GDM1 (cell line): ENCODE measurements at places on chromosomes 5 and 9.

DNA sequence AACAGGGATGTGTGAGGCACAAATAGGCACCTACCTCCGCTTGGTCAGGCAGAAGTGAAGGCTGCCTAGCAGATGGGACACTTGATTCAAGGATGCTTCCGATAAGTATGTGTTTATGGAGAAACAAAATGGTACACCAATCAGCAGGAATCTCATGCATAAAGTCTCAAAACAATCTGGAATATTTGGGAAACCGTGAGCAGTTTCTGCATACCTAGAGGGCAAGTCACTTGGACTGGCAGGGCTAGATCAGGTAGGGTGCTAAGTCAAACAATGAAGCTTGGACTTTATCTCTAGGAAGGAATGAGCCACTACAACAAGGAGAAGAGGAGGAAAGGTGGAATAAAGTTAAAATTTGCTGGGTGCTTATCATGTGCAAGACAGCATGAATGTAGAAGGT, 5.5 kb downstream of the EPB41L4A start:
- no peak for DNase-seq

DNA sequence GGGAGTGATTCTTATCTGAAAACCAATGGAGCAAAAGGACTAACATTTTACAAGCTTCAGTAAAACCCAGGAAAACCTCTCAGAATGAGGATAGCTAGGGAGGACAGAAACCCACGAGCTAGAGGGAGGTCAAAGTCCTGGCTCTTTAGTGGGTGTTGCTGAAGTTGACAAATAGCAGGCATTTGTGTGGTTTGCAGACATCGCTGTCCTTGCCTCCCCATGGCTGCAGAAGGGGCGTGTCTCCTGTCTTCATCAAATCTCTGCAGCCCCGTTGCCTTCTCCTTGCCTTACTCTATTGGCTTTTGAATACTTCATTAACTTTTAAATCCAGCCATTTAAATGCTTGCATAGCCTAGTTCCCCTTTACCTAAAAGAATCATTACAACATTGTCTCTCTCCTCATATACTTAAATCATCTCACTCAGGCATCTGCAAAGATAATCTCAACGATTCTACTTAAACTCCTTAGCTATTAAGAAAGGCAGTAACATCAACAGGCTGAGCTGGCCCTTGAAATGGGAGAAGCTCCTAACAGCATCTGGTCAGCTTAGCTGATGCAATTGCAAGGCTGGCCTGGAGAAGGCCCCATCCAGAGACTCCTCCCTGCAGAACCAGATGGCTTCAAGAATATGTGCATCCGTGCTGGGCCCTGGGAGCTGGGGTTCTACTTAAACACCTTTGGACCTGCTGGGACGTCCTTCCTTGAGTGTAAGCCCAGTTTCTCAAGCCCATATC, 152.8 kb upstream of the TAS2R1 start:
- DNase-seq = no peak

DNA sequence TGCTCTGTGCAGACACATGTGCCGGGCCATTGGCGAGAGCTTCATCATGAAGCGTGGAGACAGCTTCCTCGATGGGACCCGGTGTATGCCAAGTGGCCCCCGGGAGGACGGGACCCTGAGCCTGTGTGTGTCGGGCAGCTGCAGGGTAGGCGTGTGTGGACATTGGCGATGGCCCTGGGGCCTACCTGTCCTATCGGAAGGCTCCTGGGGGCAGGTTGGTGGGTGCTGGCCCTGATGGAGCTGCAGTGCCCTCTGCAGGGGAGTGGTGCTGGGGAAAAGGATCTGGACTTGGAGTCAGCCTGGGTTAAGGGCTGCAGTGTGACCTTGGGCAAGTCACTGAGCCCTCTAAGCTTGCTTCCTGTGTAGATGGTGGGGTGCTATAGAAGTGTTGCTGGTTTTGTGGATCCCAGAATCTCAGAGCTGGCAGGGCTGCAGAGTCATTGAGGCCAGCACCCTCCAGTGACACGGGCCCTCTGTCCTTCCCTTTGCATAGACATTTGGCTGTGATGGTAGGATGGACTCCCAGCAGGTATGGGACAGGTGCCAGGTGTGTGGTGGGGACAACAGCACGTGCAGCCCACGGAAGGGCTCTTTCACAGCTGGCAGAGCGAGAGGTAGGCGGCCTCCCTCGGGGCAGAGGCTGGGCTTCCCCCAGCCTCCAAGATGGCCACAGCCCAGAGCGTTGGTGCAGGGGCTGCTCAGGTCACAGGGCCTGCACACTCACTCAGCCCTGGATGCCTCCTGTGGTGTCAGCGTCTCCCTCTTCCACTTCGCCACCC, 15.8 kb downstream of the ADAMTS13 start:
- DNase-seq = no peak

DNA sequence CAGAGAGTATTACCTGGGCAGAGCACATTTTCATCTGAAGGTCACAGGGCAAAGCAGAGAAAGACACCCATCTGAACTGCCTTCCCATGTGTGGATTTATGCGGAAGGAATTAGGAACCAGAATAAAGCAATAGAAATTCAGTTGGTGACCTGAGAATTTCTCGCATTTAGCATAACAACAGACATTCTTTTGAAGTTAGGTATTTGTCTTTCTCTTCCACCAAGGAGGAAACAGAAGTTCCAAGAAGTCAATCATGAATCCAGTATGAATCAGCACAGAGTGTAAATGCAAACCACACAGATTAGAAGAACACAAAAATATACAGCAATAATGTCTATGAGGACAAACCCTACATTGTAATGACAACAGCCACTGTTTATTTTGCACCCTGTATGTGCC, 515.2 kb upstream of the BRINP1 start:
- no peak for DNase-seq

DNA sequence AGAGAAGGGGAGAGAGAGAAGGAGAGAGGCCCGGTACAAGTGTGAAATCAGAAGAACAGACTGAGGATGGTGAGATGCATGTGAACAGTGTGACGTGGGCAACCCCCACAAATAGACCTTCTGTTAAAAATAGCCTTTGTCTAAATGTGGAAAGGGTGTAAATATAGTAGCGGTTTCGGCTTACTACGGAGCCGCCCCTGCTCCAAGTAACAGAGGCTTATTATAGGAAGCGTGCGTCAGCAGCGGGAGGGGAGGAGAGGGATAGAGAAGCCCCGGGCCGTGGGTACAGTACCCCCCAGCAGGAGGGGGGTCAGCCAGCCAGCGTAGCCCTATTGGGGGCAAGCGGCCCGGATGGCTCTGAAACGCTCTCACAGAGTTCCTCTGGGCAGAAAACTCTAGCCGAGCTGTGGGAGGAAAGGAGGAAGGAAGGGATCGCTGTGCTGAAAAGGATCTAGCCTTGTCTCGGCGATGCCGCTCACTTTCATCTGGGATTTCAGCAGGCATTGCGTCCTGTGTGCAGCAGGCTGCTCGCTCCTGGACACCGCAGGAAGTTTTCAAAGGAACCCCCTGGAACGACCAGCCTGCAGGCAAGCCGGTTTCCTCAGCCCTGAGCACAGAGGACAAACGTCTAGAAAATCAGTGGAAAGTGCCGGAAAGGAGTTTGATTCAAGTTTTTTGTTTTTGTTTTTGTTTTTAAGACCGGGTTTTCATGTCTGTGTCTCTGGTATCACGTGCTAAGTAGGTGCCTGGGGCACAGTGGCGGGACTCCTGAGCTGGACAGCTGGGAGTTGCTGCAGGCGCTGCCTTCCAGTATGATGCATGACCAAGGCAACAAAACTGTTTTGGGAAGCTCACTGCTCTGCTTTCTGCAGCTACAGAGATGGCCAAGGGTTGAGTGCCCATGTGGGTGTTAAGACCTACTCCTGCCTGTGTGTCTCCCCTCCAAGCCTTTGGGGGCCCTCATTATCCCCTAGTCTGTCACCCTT, 146.6 kb downstream of the SEC61B start:
- DNase-seq = no peak

GRCh38 chr9:89790542-89791109, 185.8 kb downstream of the GADD45G start:
- no peak for DNase-seq

- DNase-seq = no peak
These were observed 80.8 kb upstream of the PIK3R1 start for GRCh38 chr5:68134669-68135313.

DNA sequence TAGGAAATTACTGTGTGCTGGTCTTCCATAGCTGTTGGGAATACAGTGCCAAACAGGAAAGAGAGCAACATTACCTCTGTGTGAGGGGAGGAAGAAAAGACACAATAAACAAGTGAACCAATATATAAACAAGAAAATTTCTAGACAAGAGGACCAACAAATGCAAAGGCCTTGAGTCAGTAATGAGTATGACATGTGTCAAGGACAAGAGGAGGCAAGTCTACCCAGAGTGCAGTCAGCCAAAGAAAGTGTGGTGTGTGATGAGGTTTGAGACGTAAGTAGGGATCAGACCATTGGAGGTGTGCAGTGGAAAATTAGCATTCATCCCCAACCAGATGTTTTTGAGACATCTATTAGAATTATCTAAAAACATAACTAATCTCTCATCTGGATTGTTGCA, 69.5 kb upstream of the CDH6 start:
- DNase-seq = no peak

- no peak for DNase-seq
These were observed 21.3 kb downstream of the AKNA start for GRCh38 chr9:114366334-114367128.

GRCh38 chr9:7861086-7861485, 61.5 kb upstream of the DMAC1 start:
- no peak for DNase-seq

- DNase-seq = no peak
These were observed 21.1 kb downstream of the SRFBP1 start for GRCh38 chr5:121982893-121983285.

- DNase-seq = no peak
These were observed 12.1 kb downstream of the FAM78A start for GRCh38 chr9:131264231-131264630.

DNA sequence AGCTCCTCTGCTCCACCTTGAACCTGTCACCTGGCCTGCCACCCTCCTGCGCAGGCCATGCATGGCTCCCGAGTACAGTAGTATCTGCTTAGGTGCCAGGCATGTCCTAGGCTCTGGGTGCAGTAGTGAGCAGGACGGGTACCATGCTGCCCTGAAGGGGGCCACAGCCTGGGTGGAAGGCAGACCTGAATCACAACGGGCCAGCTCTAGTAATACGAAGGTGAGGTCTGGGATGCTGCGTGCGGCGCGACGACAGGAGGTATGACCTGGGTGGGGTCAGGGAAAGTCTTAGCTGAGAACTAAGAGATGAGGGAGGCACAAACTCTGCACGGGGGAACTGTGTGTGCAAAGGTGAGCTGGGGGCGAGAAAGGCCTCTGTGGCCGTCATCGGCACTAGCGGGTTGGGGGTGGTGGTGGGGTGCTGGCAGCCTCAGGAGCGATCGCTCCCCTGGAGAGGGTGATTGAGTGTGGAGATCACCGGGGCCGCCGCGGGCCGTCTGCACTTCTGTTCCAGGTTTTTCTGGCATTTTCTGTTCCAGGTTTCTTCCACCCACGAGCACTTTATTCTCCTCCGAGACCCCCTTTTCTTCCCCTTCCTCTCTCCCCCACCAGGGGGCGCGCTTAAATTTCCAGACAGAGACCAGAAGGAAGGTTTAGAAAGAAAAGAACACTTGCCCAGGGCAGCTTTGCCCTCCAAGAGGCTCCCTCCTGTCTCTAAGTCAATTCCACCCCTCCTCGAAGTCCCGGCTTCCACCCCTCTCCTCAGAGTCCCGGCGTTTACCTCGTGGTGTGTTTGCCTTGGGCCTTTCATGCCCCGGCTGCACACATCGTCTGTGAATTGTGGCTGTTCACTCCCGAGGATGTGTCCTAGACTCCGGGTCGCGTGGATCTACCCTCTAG, 15.1 kb downstream of the PDLIM4 start:
- DNase-seq = peak; percentile 33

DNA sequence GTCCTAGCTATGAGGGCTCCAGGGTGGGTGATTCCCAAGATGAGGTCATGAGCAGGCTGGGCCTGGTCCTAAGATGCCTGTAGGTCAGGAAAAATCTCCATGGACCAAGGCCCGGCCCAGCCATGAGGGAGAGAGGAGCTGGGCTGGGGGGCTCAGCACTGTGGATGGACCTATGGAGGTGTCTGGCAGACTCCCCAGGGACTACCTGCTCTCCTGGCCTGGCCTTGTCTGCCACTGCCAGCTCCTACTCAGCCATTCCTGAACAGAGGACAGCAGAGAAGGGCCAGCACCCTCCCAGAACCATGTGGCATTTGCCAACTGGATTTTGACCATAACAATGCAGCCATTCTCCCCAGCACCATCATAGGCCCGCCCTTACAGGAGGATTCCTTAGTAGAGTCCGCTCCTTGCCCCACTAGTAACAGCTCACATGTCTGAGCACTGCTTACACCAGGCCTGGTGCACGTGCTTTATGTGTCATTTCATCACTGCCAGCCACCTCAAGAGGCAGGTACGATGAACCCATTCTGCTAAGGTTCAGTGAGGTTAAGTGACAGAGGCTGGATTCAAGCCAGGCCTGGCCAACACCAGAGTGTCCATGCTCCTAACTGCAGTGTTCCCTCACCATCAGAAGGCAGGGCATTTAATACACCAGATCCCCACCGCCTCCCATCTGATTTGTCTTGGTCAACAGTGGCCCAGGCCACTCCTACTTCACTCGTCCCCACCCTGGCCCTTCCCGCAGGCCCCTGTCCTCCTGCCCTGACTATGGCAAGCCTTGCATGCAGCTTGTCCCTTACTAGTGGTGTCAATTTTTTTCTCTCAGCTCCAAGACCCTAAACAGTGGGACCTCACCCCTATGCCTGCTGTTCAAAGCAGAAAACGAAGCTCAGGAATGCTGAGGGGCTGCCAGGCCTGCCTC, 669 bp downstream of the IL13 start:
- DNase-seq = no peak

GRCh38 chr5:2148312-2149194, 265.8 kb upstream of the IRX4 start:
- DNase-seq = no peak

GRCh38 chr5:56525113-56525512, 290.2 kb upstream of the MAP3K1 start:
- DNase-seq = no peak

GRCh38 chr5:32325062-32325461, 12.3 kb upstream of the MTMR12 start:
- DNase-seq = no peak

- peak; percentile 2 for DNase-seq
These were observed 59.6 kb upstream of the SLC27A6 start for GRCh38 chr5:128905568-128906110.

GRCh38 chr9:136017289-136018190, 56.4 kb upstream of the UBAC1 start:
- DNase-seq = no peak

DNA sequence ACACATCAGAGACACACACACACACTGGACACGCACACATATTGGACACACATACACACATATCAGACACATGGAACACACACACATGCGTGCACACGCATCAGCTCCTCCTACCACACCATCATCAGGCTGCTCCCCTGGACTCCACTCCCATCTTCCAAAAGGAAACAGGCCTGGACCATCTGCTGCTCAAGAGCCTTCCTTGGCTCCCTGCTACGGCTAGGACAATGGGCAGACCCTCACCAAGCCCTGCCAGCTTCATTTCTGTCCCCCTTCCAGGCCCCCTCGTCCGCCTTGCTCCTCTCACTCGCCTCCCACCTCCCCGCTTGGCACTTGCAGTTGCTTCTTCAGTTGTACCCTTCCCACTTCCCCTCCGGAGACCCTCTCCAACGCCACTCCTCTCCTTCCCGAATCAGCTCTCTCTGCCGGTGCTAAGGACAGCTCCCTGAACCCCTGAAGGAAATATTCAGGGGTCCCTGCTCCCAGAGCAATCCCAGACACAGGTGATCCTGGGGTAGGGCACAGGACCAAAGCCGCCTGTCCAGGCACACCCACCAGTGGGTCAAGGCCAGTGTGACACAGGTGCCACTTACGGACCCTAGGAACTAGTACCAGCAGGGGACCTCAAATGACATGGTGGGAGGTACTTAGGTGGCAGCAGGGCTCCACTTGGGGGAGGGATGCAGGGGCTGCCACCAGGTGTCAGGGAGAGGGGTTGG, 12.1 kb upstream of the LAMC3 start:
- no peak for DNase-seq

GRCh38 chr5:110768138-110768860, 29.5 kb downstream of the SLC25A46 start:
- DNase-seq = no peak
